Mesenteric fat pad (tissue), 1 donor: ENCODE measurements at places on chromosomes 16 and 17. TPM values are rescaled to one million over a fixed set of nuclear protein-coding genes. Genes with fewer than 3 reads are reported as not detected.

The NACA2 gene
- not detected for total RNA-seq

The P2RX1 gene
- 2.3 TPM for total RNA-seq

The ADAM11 gene
- total RNA-seq: 0.67 TPM

The PIRT gene
- not detected for total RNA-seq

The GINS2 gene
- 0.32 TPM for total RNA-seq

The AURKB gene
- not detected for total RNA-seq

The EVPL gene
- 0.16 TPM for total RNA-seq

The CENPX gene
- total RNA-seq: 47.0 TPM

The SAMD14 gene
- 1.4 TPM for total RNA-seq

The ADAT1 gene
- total RNA-seq: 32.6 TPM

The SLC13A2 gene
- 0.10 TPM for total RNA-seq

The C17orf100 gene
- 0.58 TPM for total RNA-seq

The HSD17B2 gene
- total RNA-seq: 0.71 TPM

The NETO2 gene
- 5.3 TPM for total RNA-seq

The HBQ1 gene
- total RNA-seq: not detected

The GUCY2D gene
- not detected for total RNA-seq

The ALDH3A2 gene
- 107 TPM for total RNA-seq

The TEKT1 gene
- total RNA-seq: not detected

The SLC35G6 gene
- total RNA-seq: not detected
